ENCODE measurements at places on chromosomes 7 and 10.
A peak's percentile ranks its signal among the peaks of the same experiment; 100 is the strongest.

DNA sequence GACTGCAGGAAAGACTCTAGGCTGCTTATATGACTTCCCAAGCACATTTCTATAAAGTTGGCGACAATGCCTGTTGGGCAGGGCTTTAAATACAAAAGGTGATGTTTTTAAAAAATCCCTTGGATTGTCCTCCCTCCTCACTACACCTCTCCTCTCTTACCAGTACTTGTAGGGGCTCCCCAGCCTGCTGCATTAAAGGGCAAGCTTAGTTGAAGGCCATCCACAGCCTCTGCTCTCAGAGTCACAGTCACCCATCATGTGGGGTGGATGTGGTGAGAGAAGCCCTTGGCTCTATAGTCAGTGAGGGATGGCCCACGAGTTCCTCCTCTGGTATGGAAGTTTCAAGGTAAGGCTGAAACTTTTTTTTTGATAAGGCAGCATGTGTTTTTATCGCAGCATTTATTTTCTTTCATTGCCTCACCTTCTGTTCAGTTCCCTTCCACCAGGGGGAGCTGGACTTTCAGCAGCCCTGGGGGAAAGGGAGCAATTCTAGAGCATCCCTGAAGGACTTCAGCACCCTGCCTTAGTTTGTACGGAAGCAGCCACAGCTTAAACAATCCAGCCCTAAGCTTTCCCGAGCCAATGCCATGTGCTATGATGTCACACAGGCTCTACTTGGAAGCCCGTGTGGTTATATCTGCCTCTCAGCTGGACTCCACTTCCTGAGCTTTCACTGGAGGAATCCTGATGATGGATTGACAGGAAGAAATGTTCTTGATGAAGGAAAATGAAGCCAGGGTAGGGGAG is 131.9 kb downstream of the CALCR start:
- DNase-seq: peak; percentile 26

- peak; percentile 64 for DNase-seq
Observed at GRCh38 chr7:137606061-137606674, 240.6 kb downstream of the DGKI start.

DNA sequence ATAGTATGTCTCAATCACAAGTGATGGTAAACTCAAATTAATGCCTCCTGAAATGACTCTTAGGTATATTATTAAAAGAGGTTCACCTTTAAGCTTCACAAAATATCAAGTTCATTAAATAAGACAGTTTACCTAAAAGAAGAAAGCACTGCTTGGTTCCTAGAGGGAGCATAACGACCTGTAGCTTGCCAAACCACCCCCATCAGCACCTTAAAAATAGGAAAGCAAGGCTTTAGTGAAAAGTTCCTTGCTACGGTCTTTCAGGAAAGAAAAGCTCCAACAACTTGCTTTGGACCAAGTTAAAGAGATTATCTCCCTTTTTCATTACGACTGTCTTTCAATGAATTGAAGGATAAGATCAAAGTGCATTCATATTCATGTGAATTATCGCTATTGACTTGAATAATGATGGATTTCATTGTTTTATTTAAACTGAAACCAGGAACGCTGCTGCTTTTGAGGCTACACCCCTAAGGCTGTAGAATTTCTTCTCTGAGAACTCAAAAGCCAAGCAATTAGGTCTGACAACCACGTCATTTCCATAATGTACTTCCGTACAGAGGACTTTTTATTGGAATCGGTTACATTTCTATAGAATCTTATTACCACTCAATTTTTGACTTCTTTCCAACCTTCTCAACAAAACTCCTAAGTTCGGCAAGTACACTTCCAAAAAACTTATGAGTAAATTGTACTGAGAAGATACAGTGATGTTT is 7.0 kb upstream of the SPAG6 start:
- no peak for DNase-seq

DNA sequence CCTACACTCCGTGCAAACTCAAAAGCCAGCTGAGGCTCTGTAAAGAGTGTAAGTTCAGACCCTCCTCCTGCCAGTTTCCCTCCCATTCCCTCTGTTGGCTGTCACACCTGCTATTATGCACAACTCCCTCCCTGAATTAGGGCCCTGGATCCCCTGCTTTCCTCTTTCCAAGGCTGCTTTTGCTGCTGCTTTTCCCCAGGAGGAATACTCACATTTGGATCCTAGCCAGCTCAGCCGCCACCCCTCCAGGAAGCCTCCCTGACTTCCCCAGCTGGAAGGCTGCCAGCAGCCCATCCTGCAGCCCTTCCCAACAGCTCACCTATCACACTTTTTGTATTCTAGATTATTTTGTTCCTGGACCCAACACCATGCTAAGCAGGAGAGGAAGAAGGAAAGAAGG is 40.9 kb upstream of the WDR11 start:
- DNase-seq: no peak

DNA sequence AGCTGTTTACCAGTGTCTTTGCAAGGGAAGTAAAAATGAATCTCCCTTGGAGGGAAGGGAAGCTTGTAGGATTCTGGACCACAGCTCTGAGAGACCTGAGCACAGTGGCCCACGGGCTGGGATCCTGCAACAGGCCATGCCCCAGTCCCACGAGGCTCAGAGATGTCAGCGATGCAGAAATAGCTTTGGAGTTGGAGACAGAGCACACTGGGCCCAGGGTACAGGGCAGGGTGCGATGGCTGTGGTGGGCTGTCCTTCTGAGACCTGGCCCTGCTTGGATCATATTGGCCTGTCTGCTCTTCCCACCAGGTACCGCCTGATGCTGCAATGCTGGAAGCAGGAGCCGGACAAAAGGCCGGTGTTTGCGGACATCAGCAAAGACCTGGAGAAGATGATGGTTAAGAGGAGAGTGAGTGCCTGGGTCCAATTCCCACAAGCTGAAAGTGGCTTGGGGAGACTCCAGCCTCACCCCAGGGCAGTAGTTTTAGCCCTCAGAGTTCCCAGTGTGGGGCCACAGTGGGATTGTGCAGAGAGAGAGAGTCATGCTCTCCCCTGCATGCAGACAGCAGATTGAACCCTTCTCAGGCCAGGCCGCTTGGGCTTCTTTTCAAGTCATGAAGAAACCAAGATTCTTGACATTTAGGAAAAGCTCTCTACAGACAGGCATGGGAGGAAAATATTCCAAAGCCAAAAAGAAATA is 13.5 kb upstream of the CSGALNACT2 start:
- DNase-seq: no peak

DNA sequence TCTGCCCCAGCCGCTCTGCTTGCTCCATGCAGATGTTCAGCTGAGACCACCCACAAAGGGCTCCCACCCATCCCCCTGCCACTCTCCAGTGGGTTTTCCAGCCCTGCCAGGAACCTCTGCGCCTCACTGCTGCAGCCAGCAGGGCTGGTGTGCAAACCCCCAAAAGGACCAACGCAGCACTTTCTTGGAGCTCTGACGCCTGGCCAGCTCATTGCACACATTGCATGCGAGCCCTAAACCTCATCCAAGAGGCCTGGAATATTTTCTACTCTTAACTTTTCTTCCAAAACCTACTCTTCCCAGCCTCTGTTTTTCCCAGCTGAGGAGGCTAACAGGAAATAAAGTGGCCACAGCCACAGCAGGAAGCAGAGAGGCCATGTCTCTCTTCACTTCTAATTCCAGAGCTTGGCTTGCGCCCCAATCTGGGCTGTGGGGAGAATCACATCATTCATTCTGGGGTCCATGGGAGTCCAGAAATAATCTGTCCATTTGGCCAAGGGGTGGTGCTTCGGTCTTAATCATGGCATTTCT is 4.6 kb upstream of the FAM170B start:
- peak; percentile 90 for DNase-seq

DNA sequence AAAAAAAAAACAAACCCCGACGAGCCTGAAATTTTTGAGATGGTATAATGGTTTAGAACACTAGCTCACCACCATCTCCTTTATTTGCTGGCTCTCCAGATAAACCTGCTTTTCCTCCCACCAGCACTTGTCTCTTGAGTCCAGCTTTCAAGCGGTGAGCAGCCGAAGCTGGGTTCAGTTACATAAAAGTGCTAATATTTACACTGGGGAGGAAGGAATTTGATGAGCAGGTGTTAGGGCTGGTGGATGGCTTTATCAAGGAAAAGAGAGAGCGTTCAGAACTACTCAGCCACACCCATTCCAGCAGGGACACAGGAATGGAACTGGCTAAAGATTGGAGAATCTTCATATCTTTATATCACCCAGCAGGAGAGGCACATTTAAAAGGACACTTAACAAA is 6.6 kb upstream of the CALML3 start:
- no peak for DNase-seq

- no peak for DNase-seq
Observed at GRCh38 chr7:118745927-118746326, 521.4 kb downstream of the ANKRD7 start.

DNA sequence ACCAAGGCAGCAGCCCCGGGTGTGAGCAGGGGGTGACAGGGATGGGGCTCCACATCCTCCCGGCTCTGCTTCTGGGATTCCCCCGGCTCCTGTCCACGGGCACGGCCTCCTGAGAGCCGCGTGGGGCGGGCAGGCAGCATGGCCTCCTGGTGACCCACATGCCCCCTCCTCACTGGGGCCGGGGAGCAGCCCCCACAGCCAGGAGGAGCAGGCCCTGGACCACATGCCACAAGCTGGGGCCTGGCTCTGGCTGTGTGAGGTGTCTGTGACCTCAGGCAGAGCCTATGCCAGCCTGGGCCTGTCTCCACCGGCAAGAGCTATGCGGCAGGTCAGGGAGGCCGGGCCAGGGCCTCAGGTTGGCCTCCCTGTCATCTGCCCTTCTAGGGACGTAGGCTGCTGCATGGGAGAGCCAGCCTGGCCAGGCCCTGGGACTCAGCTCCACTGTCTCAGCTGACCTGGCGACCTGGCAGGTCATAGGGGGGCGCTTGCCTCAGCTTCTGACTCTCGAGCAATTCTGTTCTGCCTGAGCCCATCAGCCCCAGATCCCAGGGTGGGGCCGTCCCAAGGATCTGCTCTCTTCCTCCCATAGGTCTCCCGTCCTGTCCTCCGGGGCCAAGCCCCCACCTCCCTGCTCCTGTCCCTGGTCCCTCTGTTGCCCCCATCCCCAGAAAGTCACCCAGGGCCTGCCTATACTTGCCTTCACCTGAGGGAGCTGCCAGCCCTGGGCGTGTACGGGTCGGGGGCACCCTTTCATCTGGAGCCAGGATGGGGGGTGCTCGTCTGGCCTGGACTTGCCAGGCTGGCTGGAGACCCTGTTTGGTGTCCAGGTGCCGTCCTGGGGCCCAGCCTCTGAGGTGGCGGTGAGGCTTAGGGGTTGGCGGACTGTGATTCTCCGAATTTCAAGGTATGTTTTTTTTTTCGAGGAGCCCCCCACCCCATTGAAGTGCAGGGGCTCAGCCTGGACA is 3.9 kb upstream of the TMEM184A start:
- DNase-seq: no peak

DNA sequence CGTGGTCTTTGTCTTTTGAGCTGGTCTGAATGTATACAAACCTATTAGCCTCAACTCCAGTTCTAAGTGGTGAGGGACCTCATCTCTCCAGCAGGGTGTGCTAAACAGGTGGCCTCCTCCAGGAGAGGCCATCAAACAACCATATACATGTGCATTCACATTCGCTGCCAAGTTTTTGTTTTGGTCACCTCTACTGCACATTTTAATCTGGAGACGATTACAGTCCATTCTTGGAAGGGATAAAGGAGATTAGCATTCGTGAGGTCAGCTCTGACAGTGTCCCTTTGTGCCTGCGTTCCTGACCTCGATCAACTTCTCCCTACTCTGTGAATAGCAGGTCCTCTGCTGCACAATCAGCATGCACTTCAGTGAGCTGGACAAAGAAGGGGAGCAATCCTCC is 60.8 kb downstream of the RHOBTB1 start:
- peak; percentile 22 for DNase-seq

GRCh38 chr7:72244826-72245398 is 167.2 kb downstream of the CALN1 start:
- no peak for DNase-seq

DNA sequence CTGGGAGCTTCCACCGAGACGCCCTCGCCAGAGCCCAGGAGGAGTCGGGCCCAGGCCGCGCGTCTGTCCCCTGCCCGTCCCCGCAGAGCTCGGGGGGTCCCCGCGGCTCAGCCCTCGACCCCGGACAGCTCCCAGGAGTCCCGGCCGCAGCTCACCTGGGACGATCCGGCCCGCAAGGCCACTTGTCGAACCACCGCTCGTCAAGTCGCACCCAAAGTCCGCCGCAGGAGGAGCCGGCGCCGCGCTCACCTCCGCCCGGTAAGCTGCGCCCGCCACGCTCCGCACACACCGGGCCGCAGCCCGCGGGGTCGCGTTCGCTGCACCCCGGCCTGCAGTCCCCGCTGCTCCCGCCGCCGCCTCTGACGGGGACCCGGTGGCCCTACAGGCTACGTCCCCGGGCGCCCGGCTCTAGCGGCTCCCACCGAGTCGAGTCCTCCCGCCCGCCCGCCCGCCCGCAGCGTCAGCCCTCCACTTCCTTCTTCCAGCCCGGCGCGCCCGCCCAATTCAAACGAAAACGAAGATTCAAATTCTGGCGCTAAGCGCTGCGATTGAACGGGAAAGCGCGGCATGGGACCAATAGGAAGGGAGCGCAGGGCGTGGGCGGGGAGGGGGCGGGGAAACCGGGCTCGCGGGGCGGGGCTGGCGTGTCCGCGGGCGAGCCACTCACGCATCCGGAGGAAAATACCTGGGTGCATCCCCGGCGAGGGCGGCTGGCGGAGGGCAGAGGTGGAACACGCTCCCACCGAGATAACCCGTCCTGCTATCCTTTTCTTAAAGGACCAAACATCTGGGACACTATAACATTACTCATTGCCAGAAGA is at the start of gene MKI67:
MKI67 (minus strand) TSS at position 480 of the 821 bp plus-strand sequence. CDS start 756 bp downstream, outside the sequence.
- peak; percentile 91 for DNase-seq

DNA sequence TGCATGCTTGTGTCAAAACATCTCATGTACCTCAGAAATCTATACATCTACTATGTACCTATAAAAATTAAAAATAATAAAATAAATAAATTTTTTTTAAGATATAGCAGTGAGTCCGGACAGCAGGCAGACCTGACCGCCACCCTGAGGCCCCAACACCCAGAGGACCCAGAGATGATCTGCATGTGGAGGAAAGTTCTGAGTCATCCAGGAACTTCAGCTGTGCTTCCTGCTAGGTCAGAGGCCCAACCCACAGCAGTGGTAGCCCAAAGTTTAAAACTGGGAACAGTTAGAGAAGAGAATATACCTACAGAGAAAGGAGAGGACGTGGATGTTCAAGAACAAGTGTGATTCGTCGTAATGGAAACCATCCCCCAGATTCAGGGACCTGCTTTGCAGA is 683.7 kb upstream of the NRP1 start:
- DNase-seq: no peak

GRCh38 chr10:87849001-87849400 is 14.3 kb downstream of the KLLN start:
- DNase-seq: no peak

GRCh38 chr7:73918926-73919693 is 58.2 kb downstream of the TMEM270 start:
- DNase-seq: no peak

DNA sequence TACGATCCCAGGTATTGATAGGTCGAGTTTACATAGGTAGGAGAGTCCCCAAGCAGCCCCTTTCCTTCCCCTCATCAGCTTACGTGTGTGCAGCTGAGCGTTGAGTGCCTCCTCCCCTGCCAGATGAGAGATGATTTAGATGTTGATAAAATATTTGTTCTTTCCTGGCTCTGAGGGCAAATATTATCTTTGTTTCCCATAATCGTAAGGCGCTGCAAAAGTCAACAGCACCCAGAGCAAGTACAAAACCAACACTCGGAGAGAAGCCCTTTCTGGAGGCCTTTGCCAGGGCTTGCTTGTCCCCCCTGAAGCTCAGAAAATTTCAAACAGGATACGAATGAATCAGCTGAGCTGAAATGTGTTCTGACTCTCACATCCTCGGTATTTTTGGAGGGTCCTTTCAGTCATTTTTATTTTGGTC is 683.2 kb downstream of the LRMDA start:
- peak; percentile 36 for DNase-seq

- peak; percentile 51 for DNase-seq
Observed at GRCh38 chr10:62806251-62806650, 1.7 kb downstream of the ADO start.

- DNase-seq: no peak
Observed at GRCh38 chr10:9285690-9286089, 1231.2 kb downstream of the GATA3 start.
